ENCODE measurements at places on chromosomes 11 and 22.

GRCh38 chr11:125401746-125402145, 94.3 kb downstream of the FEZ1 start:
- DNase-seq: no peak

- DNase-seq: no peak
Measured at GRCh38 chr11:16805938-16806337, 67.5 kb downstream of the C11orf58 start.

DNA sequence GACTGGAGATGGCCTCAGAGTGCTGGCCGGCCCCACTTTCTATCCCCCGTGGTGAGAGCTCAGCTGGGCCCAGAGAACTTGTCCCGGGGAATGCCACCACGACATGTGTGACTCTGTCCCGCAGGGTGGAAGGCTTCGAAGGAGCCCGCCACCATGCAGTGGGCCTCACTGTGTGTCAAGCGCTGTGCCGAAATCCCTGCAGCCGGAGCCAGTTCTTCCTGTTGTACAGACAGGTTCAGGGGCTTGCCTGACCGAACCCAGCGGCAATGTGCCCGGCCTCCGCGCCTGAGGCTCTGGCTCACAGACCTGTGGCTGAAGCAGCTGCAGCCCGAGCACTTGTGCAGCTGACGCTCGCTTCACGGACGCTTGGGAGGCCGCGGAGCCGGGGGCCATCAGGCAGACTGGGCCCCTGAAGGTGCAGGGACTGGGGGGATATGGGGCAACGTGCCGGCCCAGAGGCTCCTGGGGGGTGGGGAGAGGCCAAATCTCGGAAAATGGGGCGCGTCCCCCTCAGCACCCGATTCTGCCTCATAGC, 650 bp downstream of the PPM1F start:
- DNase-seq: no peak

GRCh38 chr11:101718402-101718801, 134.6 kb upstream of the TRPC6 start:
- no peak for DNase-seq

- DNase-seq: no peak
Measured at GRCh38 chr11:60766547-60766946, 9.9 kb downstream of the MS4A15 start.

GRCh38 chr11:126766440-126766839, 234.1 kb downstream of the KIRREL3 start:
- no peak for DNase-seq

- DNase-seq: no peak
Measured at GRCh38 chr22:31269892-31270579, 22.3 kb downstream of the PIK3IP1 start.

DNA sequence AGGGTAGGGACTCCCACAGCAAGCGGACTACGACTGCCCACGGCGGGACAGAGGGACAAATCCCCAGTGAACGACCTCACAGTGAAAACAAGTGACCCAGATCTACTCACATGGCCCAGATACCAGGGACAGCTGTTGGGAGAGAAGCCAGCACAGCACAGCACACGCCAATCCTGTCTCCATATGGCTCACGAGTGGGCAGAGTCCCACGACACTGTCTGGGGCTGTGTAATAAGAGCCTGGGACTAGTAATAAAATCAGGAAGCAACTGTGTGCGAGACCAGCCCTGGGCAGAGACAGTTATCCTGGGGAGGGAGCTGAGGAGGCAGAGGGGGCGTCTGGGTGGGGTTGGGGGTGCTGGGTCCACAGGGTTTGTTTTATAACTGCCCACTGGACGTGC, 385.0 kb downstream of the CTTN start:
- no peak for DNase-seq

GRCh38 chr11:45658292-45658991, 7.0 kb downstream of the CHST1 start:
- no peak for DNase-seq
